Activated CD4-positive, alpha-beta T cell treated with anti-CD3 and anti-CD28 coated beads, Interleukin-2, amount 50 U/mL, for 16 hours (primary cell): ENCODE measurements at places on chromosomes 3 and 15.

DNA sequence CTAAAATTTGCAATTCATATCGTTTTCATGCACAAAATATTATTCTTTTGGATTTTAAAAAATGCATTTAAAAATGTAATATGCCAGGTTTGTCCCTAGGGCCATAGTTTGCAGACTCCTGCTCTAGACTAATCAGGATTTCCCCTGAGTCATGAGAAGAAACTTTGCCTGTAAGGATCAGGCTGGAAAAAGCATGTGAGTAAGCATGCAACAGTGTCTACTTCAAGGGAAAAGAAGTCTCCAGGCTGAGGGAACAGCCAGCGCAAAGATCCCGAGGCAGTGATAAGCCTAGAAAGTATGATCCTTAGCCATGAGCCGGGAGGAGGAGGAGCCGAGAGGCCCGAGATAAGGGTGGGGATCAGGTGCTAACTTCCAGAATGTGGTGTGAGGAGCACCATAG lies 382.8 kb upstream of the CFAP20DC start:
- DNase-seq: no peak

- DNase-seq: no peak
Measured at GRCh38 chr15:54620916-54621315, 575.8 kb downstream of the RSL24D1 start.

- DNase-seq: no peak
Measured at GRCh38 chr3:101954936-101955335, 105.6 kb downstream of the NFKBIZ start.

DNA sequence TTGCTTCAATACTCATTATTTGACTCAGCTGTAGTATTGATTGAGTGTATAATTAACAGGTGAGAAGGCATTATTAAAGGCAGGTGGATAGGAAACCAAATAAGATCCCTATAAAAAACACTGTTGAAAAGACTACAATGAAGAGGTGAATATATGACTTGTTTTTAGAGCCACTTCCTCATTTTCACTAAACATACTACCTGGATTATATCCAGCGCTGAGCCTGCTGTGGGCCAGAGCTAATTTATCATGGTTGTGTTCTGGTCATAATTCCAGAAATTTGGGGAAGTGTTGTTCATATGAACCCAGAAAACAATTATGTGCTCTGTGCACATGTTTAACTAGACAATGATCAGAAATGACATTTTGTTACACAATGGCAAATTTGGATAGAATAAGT lies 235.3 kb upstream of the MME start:
- DNase-seq: no peak

DNA sequence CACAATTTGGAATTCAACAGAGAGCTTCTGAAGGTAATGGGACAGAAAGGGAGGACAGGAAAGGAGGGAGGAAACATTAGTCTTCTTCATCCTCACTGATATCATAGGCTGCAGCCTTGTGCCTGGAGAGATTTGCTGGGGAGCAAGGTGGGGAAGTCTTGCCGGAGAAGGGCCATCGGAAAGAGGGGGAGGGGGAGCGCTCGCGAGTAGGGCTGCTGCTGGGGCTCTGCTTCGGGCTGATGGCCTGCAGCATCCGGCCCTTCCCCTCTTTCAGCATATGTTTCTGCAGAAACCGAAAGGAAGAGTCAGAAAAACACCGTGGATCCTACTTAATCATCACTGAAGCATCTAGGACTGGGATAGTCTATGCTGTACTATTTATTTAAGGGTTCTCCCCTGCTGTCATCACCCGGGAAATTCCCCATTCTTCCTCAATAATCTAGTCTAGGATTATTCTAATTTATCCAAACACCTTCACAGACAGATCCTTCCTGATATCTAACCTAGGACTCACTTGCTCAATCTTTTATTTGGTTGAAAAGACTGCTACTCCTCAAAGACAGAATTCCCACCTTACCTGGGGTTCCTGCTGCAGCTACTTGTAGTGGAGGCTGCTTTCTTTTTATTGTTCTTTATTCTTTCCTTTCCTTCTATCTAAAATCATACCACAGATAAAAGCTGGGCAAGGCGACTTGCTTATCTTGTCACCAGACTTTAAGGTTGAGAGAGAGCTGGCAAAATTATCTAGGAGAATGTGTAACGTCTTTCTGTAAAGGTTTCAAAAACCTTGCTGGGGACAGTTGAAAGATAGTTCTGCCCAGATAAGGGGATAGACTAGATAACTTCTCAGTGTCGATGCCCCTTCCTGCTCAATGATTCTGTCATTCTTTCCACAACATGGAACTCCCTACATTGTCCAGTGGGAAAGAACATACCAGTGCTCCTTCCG lies 22.6 kb downstream of the SLC51A start:
- DNase-seq: no peak

DNA sequence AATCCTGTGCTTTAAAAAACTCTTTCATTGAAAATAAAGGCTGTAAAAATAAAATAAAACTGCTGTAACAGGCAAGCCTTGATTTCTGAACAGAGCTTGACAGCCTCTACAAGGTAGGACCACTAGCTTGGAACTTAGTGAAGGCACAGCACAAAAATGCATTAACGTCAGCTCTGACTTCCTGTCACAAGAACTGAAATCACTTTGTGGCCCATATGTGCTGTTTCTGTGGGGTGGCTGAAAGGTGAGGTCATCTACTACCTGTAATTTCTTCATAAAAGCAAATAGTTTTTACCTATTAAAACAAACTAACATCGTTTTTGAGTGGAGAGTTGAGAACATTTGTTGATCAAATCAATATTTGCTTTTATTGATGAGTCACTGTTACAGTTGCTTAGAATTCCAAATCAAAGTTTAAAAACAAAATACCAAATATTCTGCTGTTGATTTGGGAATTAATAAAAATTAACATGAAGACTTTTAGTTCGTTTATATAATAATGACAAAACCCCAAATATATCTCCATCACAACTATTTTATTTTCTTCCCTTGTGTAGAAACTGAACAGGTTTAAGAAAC lies 1034.1 kb downstream of the MCTP2 start:
- DNase-seq: no peak

DNA sequence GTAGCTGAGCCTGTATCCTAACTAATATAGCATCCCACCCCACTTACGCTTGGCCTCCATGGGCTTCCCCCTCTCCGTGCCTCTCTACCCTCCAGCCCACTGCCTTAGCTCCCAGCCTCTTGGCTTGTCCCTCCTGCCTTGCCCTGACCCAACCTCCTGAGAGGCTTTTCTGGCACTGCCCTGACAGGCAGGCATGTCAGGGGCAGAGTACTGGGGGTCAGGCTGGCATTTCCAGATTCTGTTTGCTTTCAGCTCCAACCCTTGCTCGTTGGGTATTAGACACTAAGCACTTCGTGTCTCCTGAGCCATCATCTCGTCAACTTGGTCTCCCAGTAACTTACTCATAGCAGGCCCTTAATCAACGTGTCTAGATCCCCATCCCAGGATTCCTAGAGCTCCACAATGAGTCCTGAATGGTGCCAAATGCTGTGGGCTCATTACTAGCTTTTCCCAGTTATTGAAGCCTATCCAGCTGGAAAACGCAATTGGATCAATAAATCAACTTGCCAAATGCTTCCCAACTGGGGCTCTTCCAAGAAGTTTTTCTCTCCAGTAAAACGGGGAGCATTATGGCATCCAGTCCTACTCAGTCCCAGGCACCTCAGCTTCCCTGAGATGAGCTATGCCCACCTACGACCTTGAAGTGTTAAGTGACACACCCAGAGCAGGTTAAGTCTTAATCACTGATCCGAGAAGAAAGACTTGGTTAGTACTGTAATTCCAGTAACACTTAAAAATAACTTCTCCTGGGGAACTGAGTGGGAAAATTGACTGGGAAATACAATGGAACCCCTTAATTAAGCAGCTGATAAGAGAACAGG lies 78.5 kb upstream of the DLG1 start:
- DNase-seq: no peak

DNA sequence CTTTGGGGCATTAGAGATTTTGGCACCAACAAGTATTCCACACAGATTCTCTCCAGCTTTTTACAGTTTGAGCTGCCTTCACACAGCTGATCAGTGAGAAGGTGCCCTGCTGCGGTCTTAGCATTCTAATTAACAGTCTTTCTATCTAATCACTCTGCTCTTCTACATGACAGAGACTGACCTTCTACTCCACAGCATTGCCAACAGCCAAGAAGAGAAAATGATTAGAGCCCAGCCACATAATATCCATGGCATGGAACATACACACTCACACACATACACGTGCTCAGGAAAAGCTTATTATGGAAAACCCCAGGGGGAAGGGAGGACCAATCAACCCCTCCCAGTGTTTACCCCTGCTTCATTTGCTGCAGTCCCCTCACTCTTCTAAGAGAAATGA lies 76.1 kb upstream of the PPP2R3A start:
- DNase-seq: no peak

GRCh38 chr3:150870406-150870805 lies 34.8 kb downstream of the MINDY4B start:
- no peak for DNase-seq

DNA sequence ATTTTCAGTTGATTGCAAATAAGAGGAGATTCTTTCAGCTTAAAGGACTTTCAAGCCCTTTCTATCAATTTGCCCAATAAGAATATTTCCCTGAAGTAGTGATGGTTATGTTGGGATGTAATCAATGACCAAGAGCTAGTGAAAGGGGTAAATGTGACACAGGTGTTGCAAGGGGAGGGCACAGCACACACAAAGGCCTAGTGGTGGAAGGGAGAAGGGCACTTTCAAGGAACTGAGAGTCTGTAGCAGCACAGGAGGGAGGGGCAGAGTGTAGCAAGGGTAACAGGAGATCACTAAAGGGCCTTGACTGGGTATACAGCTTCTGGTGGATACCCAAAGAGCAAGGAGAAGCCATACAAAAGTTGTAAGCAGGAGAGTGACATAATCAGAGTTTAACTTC lies 217.8 kb upstream of the ARHGEF26 start:
- no peak for DNase-seq

- no peak for DNase-seq
Measured at GRCh38 chr15:75109736-75110130, 86.3 kb downstream of the PPCDC start.

- DNase-seq: no peak
Measured at GRCh38 chr3:120648290-120648689, 33.7 kb downstream of the HGD start.

DNA sequence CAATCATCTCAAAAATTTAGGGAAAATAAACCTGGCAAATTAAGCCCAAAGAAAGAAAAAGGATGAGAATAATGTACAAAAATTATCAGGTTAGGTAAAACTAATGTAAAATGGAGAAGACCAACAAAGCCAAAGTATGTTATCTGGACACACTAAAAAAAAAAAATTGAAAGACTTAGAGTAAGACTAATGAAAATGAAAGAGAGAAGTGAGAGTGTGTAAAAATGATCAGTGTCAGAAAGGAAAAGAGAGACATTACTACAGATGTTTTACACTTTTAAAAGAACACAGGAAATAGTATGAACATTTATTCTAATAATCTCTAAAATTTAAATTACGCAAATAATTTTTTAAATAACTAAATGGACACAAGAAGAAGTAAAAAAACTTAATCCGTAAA lies 573.3 kb upstream of the NR2F2 start:
- no peak for DNase-seq

DNA sequence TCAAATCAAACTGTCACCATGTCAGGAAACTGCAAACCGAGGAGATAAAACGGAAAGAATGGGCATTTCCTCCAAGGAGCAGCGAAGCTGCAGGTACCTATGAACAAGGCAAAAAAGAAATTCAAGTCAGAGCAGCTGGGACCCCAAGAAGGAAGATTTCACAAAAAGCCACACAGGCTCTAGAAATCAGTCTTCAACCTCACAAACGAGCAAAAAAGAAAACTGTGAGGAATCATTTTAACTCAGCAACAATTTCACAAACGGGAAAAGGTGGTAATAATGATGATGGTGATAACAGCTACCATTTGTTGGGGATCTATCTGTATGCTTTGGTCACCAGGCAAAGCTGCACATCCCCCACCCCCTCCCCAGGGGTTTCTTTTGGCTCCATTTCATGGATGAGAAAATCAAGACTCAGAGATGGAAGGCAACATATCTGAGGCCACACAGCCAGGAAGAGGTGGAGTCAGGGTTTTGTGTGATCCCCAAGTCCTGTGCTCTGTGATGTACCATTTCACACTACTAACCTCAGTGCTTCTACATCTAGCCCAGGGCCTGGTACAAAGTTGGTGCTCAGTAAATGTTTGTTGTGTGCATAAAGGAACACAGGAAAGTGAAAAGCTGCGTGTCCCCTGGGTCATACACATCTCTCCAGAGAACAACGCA lies 109.9 kb downstream of the IQSEC1 start:
- peak; percentile 83 for DNase-seq

DNA sequence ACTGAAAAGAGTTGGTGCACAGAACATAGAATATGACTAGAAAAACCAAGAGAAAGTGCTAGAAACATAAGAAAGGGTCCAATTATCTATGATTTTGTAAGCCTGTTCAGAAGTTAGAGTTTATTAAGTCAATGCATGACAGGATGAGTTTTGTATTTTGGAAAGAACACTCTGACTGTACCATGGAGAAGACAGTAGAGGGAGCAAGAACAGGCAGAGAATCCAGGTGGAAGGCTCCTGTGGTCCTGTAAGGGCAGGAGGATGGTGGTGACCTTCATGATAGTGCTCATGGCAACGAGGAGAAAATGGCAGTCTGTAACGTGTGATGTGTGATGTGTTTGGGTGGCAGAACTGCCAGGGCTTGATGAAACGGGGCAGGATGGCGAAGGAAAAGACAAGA lies 249.1 kb downstream of the CTNNB1 start:
- no peak for DNase-seq

- no peak for DNase-seq
Measured at GRCh38 chr15:61654002-61654740, 406.1 kb downstream of the VPS13C start.

GRCh38 chr15:54519577-54519976 lies 541.3 kb downstream of the UNC13C start:
- DNase-seq: peak; percentile 4

GRCh38 chr3:127183931-127184869 lies 8.7 kb upstream of the PRR23E start:
- no peak for DNase-seq

- DNase-seq: no peak
Measured at GRCh38 chr3:138381950-138382715, 33.8 kb downstream of the MRAS start.
